ENCODE measurements at places on chromosomes 3 and 15.

DNA sequence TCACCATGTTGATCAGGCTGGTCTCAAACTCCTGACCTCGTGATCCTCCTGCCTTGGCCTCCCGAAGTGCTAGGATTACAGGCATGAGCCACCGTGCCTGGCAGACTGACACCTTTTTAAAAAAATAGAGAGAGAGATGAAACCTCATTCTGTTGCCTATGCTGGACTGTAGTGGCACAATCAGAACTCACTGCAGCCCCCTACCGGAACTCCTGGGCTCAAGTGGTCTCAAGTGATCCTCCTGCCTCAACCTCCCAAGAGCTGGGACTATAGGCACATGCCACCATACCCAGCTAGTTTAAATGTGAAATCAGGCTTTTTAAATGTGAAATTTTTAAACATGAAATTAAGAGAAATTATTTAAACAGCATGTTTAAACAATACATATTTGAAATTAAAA lies 265.2 kb upstream of the UBE2E1 start:
- DNase-seq = no peak

DNA sequence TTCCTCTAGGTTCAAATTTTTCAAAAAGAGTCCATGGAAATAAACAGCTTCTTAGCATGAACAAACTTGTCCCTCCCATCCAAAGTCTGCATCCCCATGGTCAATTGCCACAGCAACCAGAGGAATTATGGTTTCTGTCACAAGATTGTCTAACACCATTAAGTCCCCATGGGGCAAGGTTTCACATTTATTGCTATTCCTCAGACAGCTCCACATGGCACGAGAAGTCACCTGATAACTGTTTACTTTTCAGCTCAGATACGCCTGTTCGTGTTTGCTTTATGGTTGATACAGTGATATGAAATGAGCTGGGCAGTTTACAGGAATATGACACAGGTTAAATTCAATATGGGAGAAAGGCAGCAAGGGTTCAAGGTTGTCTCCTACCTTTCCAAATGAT lies 37.9 kb upstream of the MUC13 start:
- DNase-seq = no peak

GRCh38 chr3:26625187-26625586 lies 2.6 kb downstream of the LRRC3B start:
- no peak for DNase-seq

GRCh38 chr15:62798536-62798935 lies 244.0 kb upstream of the TPM1 start:
- DNase-seq = no peak

GRCh38 chr3:134601539-134602439 lies 49.0 kb downstream of the KY start:
- peak; percentile 80 for DNase-seq

All from DMS79 (cell line).